ENCODE measurements at places on chromosomes 13 and 19. TPM values are rescaled to one million over a fixed set of nuclear protein-coding genes. Genes with fewer than 3 reads are reported as not detected.

- peaks cover 6% of the 10 kb centered on the region for H3K4me1 ChIP-seq
- no peak overlapping the region for H3K4me3 ChIP-seq
- no peaks in the 10 kb centered on the region for H3K36me3 ChIP-seq
- H3K27ac ChIP-seq = peak overlapping the region; percentile 82
- H3K27me3 ChIP-seq = no peaks in the 10 kb centered on the region
- peak; percentile 79 for DNase-seq
Observed at GRCh38 chr19:54317108-54317964, 4.4 kb upstream of the LILRA5 start.

- H3K4me1 ChIP-seq = no peaks in the 10 kb centered on the region
- DNase-seq = no peak
- no peak overlapping the region for H3K4me3 ChIP-seq
- H3K36me3 ChIP-seq = no peaks in the 10 kb centered on the region
- no peak overlapping the region for H3K27ac ChIP-seq
Observed at GRCh38 chr13:41603917-41604316, 146.6 kb downstream of the RGCC start.

The ZNF610 gene
- total RNA-seq = 3.1 TPM

DNA sequence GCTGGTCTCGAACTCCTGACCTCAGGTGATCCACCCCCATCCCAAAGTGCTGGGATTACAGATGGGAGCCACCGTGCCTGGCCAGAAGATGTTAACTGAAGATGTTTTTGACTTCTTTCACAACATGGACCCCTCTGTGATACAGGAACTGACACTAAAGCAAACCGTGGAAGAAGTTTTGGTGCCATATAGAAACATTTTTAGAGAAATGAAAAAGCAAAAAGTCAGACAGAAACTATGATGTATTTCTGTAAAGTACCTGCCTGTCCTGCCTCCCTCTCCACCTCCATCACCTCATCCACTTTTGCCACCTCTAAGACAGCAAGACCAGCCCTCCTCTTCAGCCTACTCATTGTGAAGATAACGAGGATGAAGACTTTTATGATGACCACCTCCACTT lies 11.3 kb downstream of the FBXO27 start:
- no peak for DNase-seq
- no peaks in the 10 kb centered on the region for H3K27me3 ChIP-seq
- no peak overlapping the region for H3K4me3 ChIP-seq
- H3K27ac ChIP-seq = no peak overlapping the region
- no peaks in the 10 kb centered on the region for H3K4me1 ChIP-seq
- no peaks in the 10 kb centered on the region for H3K36me3 ChIP-seq

GRCh38 chr19:35977446-35978222 lies 17.4 kb upstream of the SDHAF1 start:
- no peaks in the 10 kb centered on the region for H3K4me1 ChIP-seq
- H3K27me3 ChIP-seq = no peaks in the 10 kb centered on the region
- no peaks in the 10 kb centered on the region for H3K36me3 ChIP-seq
- no peak overlapping the region for H3K4me3 ChIP-seq

GRCh38 chr13:114080739-114081561 lies 51.5 kb downstream of the RASA3 start:
- no peaks in the 10 kb centered on the region for H3K4me1 ChIP-seq
- H3K4me3 ChIP-seq = no peak overlapping the region
- H3K36me3 ChIP-seq = no peaks in the 10 kb centered on the region
- H3K27ac ChIP-seq = no peak overlapping the region

GRCh38 chr19:54339646-54340358 lies 840 bp upstream of the LILRA4 start:
- no peaks in the 10 kb centered on the region for H3K36me3 ChIP-seq
- H3K4me1 ChIP-seq = no peaks in the 10 kb centered on the region
- no peaks in the 10 kb centered on the region for H3K27me3 ChIP-seq

DNA sequence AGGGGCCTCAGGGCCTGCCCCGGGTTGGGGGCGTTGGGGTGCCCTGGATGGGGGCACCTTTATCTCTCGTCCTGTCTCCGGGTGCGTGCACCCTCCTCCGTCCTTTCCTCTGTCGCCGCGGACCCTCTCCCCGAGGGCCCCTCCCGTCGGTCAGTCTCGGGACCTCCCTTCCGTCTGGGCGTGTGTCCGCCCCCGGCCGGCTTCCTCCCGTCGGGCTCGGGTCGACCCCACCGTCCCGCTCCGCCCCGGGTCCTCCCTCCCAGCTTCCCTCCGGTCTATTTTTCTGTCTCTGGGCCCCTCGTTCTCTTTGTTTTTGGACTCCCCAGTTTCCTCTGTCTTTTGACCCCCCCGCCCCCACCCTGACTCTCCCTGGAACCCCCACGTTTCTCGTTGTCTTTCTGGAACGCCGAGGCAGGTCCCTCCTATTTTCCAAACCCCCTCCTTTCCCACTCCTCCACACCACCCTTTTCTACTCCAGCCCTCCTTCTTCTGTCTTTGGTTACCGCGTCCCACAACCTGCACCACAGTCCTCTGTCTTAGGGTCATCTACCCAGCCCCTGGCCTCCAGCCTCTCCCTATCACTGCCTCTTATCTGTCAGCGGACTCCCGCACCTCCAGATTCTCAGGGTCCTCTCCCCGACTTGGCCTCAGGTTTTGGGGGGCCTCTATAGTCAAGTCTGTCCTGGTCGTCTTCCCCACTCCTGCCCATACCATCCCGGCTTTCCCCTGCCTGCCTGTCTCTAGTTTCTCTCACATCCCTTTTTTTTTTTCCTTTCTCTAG lies 757 bp downstream of the EGLN2 start:
- peak; percentile 69 for DNase-seq
- peak overlapping the region; percentile 93 for H3K27ac ChIP-seq
- H3K36me3 ChIP-seq = peaks cover 19% of the 10 kb centered on the region
- H3K4me1 ChIP-seq = peaks cover 59% of the 10 kb centered on the region
- peak overlapping the region; percentile 97 for H3K4me3 ChIP-seq

The HNRNPA1L2 gene
- total RNA-seq = 3.0 TPM

DNA sequence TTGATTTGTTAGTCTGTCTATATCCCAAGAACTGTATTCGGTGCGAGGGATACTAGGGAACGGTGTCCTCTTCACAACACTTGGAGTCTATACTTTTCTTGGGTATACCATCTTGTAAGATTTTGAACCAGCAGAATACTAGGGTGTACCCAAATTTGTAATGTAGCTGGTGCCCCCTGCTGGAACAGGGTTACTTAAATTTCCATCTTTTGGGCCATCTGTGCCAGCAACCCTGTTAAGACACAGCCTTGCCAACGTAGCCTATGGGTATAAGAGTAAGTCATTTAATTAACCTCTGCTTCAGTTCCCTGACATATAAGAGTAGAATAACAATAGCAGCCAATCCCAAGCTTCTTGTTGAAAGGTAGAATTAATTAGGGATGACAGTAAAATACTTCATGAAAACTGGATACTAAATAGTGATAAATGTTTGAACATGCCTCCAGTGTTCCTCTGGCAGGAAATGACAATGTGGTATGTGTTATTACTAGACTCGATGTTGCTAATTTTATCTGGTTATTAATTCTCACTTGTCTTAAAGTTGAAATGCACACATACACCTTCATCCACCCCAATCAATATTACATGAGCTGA lies 607.6 kb downstream of the FGF9 start:
- no peak for DNase-seq
- H3K36me3 ChIP-seq = no peaks in the 10 kb centered on the region
- H3K27me3 ChIP-seq = no peaks in the 10 kb centered on the region
- no peak overlapping the region for H3K27ac ChIP-seq
- H3K4me3 ChIP-seq = no peak overlapping the region
- no peaks in the 10 kb centered on the region for H3K4me1 ChIP-seq

- DNase-seq = peak; percentile 91
- peaks cover 25% of the 10 kb centered on the region for H3K4me1 ChIP-seq
- H3K27ac ChIP-seq = peak overlapping the region; percentile 18
- H3K27me3 ChIP-seq = peaks cover 34% of the 10 kb centered on the region
Observed at GRCh38 chr19:46493236-46494145, 2.2 kb downstream of the PNMA8B start.

The ARRDC2 gene
- 71.9 TPM for total RNA-seq

DNA sequence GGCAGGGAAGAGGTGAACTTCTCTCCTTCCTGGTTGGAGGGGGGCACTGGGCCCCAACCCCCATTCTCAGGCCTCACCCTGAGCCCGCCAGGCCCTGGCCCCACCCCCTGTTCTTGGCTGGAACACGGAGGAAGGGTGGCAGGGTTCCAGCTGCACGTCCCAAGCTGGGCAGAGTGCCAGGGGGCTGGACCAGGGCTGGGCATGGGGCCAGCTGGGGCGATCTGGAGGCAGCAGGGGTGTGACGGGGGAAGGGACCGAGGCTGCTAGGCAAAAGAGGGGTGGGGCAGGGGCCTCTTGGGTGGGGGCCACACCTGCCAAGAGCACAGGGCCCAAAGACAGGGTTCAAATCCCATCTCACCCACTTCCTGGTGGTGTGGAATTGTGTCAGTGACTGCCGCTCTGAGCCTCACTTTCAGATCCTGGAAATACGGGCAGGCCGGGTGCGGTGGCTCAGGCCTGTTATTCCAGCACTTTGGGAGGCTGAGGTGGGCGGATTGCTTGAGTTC lies 2.2 kb downstream of the HIF3A start:
- DNase-seq = peak; percentile 96
- peak overlapping the region; percentile 54 for H3K4me3 ChIP-seq
- H3K36me3 ChIP-seq = peaks cover 15% of the 10 kb centered on the region

- H3K27ac ChIP-seq = peak overlapping the region; percentile 88
- DNase-seq = no peak
- H3K36me3 ChIP-seq = no peaks in the 10 kb centered on the region
- peak overlapping the region; percentile 59 for H3K4me3 ChIP-seq
- no peaks in the 10 kb centered on the region for H3K27me3 ChIP-seq
Observed at GRCh38 chr19:56141417-56141993, 418 bp downstream of the ZNF444 start.

The ZNF878 gene
- not detected for total RNA-seq

The HCN2 gene
- 0.46 TPM for total RNA-seq

GRCh38 chr13:85230691-85231093 lies 568.5 kb downstream of the SLITRK6 start:
- no peak overlapping the region for H3K4me3 ChIP-seq
- DNase-seq = no peak

The IL4I1 gene
- total RNA-seq = 7.3 TPM

The USHBP1 gene
- 19.9 TPM for total RNA-seq

DNA sequence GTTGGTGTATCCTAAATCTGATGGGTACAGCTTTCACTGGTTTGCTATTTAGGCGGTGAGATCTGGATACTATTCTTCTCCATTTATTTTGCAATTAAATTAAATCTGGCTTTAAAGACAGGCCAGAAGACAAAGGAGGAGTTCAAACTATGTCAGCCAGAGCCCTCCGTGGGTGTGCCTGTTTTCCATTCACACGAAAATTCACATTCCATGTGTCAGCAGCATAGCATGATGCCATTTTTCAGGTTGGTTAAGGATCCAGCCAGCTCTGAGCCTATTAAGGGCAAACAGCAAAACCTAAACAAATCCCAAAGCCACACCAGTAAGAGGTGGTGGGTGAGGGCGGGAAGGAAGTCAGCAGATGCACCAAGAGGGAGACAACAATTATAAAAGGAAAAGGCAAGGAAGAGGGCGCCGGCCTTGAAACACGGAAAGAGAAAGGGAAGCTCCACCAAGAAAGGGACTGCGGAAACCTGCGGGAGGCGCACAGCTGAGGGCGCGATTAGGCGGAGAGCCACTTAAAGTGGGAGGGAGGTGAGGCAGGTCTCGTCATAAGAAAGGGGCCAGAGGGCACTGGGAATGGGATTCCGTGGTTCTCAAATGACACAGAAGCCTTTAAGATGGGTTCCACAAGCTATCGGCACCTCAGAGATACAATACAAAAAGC lies 43.0 kb downstream of the CARS2 start:
- H3K4me1 ChIP-seq = no peaks in the 10 kb centered on the region
- no peak overlapping the region for H3K4me3 ChIP-seq
- no peaks in the 10 kb centered on the region for H3K27me3 ChIP-seq
- no peak overlapping the region for H3K27ac ChIP-seq

DNA sequence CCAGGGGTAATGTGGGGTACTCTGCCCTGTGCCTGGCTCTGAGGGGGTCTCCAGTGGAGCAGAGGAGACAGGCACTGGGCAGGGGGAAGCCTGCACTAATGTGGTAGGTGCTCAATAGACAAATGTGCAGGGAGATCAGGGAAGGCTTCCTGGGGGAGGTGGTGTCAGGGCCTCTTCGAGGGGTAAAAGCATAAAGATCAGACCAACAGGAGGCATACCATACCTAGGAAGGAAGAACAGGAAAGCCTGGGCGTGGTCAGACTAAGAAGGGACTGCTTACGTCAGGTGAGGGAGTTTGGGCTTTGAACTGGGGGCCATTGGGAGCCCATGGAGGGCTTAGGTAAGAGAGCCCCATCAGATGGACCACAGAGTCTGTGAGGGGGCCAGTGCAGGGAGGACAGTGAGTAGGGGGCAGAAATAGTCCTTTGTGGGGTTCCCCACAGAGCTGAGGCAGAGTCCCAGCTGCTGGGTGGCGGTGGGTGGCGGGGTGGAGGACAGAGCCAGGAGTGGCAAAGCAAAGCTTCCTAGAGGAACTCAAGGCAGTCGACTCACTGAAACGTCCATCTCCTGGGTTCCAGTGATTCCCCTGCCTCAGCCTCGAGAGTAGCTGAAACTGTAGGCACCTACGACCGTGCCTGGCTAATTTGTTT lies 8.8 kb downstream of the PRR36 start:
- H3K27me3 ChIP-seq = peaks cover 7% of the 10 kb centered on the region
- peaks cover 32% of the 10 kb centered on the region for H3K4me1 ChIP-seq
- no peak overlapping the region for H3K4me3 ChIP-seq
- no peaks in the 10 kb centered on the region for H3K36me3 ChIP-seq

GRCh38 chr19:29516821-29517395 lies 8.9 kb upstream of the VSTM2B start:
- H3K27ac ChIP-seq = no peak overlapping the region
- H3K36me3 ChIP-seq = no peaks in the 10 kb centered on the region
- no peak overlapping the region for H3K4me3 ChIP-seq
- no peaks in the 10 kb centered on the region for H3K27me3 ChIP-seq
- no peaks in the 10 kb centered on the region for H3K4me1 ChIP-seq

GRCh38 chr13:112392719-112393118 lies 16.6 kb downstream of the SPACA7 start:
- H3K4me1 ChIP-seq = no peaks in the 10 kb centered on the region
- H3K27ac ChIP-seq = no peak overlapping the region
- no peaks in the 10 kb centered on the region for H3K27me3 ChIP-seq

The FPR1 gene
- total RNA-seq = 105 TPM

GRCh38 chr19:33756177-33756576 lies 40.5 kb upstream of the KCTD15 start:
- no peaks in the 10 kb centered on the region for H3K27me3 ChIP-seq
- H3K36me3 ChIP-seq = no peaks in the 10 kb centered on the region
- DNase-seq = no peak
- peaks cover 8% of the 10 kb centered on the region for H3K4me1 ChIP-seq

Measured in upper lobe of left lung (tissue), 6 donors.